ENCODE measurements at places on chromosomes 2 and 18.

GRCh38 chr2:174682007-174682577, 82.2 kb downstream of the CHRNA1 start:
- no peak for DNase-seq

GRCh38 chr2:215354771-215355695, 43.2 kb downstream of the ATIC start:
- DNase-seq, result no peak

DNA sequence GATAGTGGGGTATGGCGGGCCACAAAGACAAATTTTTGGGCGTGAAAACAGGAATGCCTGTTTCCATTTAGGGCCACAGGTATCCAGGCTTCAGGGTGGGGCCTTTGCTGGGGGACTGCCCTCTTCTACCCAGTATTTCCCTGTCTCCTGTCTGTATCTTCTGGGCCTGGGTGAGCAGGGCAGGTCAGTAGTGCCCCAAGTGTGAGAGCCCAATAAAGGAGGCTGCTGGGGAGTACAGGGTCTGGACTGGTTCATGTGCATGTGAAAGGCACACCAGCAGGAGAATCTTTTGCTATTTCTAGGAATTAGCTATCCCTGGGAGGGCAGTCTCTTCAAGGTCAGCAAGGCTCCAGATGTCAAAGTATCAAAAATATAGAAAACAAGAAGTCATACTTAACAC, 71.5 kb downstream of the MEX3C start:
- DNase-seq, result no peak

- no peak for DNase-seq
These were observed 112.1 kb upstream of the RNU4ATAC start for GRCh38 chr2:121418494-121419058.

GRCh38 chr2:1799174-1799573, 54.9 kb upstream of the PXDN start:
- DNase-seq, result no peak

DNA sequence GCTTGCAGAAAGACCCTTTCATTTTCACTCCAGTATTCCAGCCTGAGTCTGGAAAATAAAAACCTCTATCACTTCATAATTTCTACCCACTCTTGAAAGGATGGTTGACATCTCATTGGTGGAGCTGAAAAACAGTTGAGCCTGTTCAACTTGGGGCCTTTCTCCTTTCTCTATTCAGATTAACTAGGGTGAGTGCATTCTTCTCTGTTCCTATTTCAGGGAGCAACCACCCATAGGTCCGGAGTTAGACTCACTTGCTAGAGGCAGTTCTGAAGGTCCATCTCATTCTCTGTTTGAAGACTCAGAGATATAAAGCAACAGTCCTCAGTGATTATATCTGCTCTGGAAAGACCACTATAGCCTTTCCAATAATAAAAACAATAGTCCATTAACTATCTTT, 167.9 kb upstream of the SPOPL start:
- DNase-seq, result no peak

Measured in DMS79 treated with DMSO at 0.1 percent for 48 hours (cell line).